NCI-H187 treated with DMSO at 0.1 percent for 48 hours (cell line): ENCODE measurements at places on chromosomes 1 and 21.

DNA sequence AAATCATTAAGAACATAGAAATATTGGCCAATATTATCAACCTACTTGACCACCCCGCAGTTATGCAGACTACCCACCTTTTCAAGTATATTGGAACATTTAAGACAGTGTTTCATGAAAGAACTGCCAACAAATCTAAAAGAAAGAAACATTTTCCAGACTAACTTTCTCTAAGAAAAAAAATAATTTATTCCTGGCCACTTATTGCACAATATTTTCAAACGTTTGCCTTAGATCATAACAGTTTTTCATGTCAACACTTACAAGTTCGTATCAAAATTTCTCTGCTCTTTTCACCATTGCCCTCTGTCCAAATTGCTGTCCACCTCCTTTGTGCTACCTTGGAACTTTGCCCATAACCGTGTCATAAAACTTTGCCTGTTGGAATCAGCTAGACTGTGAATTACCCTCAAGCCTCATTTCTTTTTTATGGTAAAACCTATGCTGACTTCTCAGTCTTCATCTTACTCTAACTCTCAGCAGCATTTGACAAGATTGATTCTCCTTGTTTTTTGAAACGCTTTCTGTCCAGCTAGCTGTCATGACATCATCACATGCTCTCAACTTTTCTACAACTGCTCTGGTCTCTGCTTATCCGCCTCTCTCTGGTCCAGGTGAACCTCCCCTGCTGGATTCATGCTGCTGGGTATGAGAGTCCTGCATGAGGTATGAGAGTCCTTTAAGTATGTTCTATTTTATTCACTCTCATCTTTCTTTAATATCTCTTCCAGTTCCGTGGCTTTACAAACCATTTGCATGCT lies 92.8 kb upstream of the CHRM3 start:
- DNase-seq, result no peak

GRCh38 chr1:186498695-186499389 lies 37.9 kb upstream of the PDC start:
- DNase-seq, result no peak

GRCh38 chr1:29383746-29384371 lies 147.5 kb downstream of the PTPRU start:
- no peak for DNase-seq

DNA sequence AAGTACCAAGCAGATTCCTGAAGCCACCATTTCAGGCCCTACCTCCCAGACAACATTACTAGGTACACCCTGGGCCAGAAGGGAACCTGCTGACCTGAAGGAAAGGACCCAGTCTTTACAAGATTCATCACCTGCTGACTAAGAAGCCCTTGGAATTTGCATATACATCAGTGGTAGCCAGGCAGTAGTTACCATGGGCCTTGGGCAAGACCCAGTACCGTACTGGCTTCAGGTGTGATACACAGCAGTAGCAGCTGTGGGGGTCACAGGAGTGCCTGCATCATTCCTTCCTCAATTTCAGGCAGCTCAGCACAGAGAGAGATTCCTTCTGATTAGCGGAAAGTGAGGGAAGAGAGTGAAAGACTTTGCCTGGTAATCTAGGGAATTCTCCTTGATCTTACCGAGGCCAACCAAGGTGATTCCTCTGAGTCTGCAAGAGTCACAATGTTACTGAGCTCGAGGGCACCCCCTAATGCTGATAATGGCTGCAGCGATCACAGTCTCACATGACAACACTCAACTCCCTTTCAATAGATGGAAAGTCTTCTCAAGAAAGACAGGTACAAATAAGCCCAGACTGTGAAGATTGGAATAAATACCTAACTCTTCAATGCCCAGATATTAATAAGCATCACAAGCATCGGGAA lies 22.0 kb upstream of the UHMK1 start:
- DNase-seq, result no peak

GRCh38 chr1:96565546-96565945 lies 156.0 kb upstream of the PTBP2 start:
- no peak for DNase-seq

- no peak for DNase-seq
Measured at GRCh38 chr1:159342761-159343425, 40.8 kb downstream of the FCER1A start.

GRCh38 chr1:42922687-42923366 lies 35.8 kb downstream of the SLC2A1 start:
- DNase-seq, result peak; percentile 16

DNA sequence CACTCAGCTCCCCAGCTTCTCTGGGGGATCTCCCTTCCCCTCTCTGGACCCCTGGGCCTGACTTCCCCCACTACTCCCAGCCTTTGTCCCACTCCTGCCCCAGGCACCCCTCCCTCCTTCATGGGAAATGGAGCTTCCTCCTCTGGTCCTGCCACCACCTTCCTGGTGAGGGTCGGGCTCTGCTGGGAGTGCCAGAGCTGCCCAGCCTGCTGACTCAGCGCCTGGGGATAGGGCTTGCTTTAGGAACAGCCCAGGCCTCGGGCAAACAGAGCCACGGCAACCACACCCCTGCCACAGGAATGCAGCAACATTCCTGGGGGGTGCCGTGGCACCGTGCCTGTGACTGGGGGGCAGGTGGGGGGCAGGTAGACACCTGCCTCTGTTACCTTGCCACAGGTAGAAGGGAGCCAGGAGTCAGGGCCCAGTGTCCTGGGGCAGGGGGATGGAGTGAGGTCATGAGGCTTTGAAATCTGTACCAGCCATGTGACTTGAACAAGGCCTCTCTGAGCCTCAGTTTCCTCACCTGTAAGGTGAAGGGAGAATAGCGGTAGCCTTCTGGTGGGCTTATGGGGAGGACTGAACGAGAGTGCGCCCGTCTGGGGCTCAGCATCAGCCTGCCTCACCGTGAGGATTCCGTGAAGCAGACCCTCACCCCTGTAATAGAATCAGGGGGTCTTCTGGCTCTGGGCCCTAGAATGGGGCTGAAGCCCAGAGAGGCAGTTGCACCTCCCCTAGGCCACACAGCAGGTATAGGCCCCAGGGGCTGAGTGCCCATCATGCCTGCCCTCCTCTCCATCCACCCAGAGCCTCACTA lies 17.8 kb upstream of the EPHA2 start:
- DNase-seq, result no peak

GRCh38 chr1:94335950-94336349 lies 82.2 kb upstream of the ABCD3 start:
- DNase-seq, result peak; percentile 10

- DNase-seq, result no peak
Measured at GRCh38 chr1:6472391-6472790, 6.4 kb upstream of the TNFRSF25 start.
